K562 (cell line): ENCODE measurements at places on chromosomes 4 and X. TPM values are rescaled to one million over a fixed set of nuclear protein-coding genes. Genes with fewer than 3 reads are reported as not detected.

GRCh38 chr4:167964766-167965373 lies 127.5 kb upstream of the ANXA10 start:
- DNase-seq: no peak

GRCh38 chr4:77232653-77233052 lies 75.6 kb downstream of the CCNG2 start:
- peak; percentile 4 for DNase-seq

GRCh38 chrX:17613979-17614588 lies 123.2 kb upstream of the SCML1 start:
- DNase-seq: no peak

DNA sequence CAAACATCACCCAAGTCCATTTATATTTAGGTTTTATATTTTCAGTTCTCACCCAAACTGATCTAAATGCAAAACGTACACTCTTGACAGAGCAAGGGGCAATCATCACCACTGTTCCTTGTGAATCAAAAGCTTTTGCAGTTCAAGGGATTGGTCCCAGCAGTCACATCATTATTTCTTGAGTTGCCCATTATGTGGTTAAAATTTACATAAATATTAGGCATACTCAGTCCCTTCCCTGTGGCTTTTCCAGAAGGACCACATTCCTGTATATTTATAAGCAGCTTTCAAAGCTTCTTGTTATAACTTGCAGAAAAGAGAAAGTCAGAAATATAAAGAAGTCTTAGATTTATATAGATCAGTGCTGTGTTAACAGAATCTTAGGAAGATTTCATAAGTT lies 224.4 kb downstream of the CLCN4 start:
- no peak for DNase-seq

DNA sequence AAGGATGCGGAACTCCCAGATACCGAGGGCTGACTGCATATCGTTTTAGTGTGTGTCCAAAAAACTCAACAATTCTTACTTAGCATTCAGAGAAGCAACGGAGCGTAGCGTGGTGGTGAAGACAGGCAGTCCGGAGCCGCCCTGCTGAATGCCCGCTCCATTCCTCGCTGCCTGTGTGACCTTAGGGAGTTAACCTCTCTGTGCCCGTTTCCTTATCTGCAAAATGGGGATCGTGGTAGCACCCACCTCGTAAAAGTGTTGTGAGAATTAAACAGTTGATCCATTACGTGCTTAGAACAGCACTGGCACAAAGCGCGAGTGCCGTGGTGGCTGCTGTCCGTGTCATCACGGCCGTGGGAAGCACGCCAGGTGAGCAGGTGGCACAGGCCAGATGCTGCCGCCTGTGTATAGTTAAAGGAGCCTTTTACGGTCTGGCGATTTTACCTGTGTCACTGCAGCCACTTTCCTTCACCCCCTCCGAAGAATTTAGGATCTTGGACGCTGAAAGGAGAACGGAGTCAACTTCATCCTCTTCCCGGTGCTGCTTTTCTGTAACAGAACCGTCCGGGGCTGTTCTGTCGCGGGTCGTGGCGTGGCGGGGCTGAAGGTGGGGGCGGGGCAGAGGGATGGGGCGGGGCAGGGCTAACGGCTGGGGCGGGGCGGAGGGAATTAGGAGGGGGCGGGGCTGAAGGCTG lies 885 bp downstream of the CCDC110 start:
- peak; percentile 38 for DNase-seq

DNA sequence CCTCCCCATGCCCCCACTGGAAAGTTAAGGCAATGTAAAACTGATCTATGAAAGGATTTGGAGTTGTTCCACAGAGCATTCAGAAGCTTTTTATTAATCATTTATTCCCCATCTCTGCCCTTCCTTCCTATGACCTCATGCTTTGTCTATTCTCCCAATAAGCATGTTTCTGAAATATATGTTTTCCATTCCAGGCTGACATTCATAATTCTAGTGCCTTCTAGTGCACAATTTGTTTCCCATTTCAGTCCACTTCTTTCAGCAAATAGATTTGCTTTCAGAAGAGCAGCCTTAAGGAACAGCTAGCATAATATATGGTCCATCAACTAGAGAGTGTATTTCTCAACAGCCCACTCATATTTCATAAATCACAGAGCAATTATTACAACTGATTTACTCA lies 77.1 kb upstream of the ATXN3L start:
- DNase-seq: no peak

- DNase-seq: no peak
Observed at GRCh38 chrX:85569686-85570085, 190.2 kb upstream of the POF1B start.

DNA sequence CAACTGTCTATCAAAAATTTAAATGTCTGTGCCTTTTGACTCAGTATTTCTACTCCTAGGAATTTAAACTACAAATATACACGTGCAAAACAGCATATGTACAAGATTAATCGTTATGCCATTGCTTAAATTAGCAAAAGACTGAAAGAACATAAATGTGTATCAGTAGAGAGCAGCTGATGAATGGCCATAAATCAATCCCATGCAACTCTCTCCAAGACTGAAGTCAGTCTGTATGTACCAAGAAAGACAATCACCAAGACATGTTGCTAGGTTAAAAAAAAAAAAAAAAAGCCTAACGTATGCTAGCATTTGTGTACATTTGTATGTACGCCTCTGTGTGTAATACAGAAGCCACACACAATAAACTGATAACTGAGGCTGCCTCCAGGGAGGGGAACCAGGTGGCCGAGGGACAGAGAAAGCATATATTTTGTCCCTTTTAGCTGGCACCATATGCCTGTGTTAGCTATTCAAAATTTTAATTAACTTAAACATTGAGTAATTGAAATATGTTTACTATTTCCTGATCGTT lies 130.7 kb downstream of the SH3KBP1 start:
- no peak for DNase-seq

DNA sequence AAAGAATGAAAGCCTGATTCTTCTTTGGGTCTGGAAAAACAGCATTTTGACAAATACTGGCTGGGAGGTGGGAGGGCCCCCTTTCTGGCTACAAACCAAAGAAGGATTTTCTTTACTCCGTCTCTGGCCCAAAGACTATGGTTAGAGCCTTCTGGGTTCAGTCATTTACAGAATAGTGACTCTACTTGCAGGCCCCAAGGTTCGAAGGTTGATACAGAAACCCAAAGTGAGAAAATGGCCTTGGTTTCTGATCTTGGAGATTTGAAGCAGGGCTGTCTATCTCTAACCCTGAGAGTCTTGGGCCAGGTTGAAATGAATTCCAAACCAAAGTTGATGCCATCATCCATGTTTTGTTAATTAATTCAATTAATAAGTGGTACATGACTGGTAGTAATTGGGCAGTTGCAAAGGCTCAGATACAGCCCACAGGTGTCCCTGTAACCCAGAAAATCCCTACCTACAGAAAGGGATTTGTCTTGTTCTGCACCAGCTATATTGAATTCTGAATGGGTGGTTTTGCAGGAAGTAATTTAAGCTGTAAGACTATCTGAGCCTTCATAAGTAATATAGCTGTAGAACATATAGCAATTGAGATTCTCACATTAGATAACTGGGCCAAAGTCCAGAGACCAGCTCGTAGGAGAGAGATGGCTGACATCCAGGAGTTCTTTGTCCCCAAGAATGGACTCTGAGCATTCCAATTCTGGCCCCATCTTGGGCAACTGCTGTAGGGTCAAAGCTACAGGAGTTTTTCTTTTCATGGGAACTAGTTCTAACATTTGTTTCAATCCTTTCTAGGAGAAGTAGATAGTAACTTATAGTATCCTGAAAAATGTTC lies 34.5 kb downstream of the CHRNA9 start:
- no peak for DNase-seq

- no peak for DNase-seq
Observed at GRCh38 chr4:150477869-150478268, 104.1 kb upstream of the MAB21L2 start.

GRCh38 chr4:150164956-150165629 lies 86.8 kb downstream of the DCLK2 start:
- DNase-seq: no peak

Gene MAGEB1
- total RNA-seq: 32.6 and 32.8 TPM in 2 replicates

Gene CXCL13
- not detected in 2 replicates for total RNA-seq

Gene CCDC120
- 3.1 and 3.6 TPM in 2 replicates for total RNA-seq

Gene TMEM175
- total RNA-seq: 13.8 and 16.9 TPM in 2 replicates
